Activated T-helper 1 cell treated with anti-CD3 and anti-CD28 coated beads, Interleukin-12 subunit alpha, Interleukin-12 subunit beta, Interleukin-2, Interleukin-4 antibody, amounts not matched to agents 30 ng/mL and 10 ng/mL and 1 ng/mL, durations not matched to agents 14 hours and 24 hours and 36 hours (primary cell): ENCODE measurements at places on chromosomes 6 and 20.

- DNase-seq: no peak
Observed at GRCh38 chr6:113397236-113397635, 459.9 kb upstream of the MARCKS start.

- no peak for DNase-seq
Observed at GRCh38 chr6:75524322-75524972, 30.8 kb upstream of the FILIP1 start.

- DNase-seq: no peak
Observed at GRCh38 chr6:40185486-40185885, 251.2 kb upstream of the MOCS1 start.

DNA sequence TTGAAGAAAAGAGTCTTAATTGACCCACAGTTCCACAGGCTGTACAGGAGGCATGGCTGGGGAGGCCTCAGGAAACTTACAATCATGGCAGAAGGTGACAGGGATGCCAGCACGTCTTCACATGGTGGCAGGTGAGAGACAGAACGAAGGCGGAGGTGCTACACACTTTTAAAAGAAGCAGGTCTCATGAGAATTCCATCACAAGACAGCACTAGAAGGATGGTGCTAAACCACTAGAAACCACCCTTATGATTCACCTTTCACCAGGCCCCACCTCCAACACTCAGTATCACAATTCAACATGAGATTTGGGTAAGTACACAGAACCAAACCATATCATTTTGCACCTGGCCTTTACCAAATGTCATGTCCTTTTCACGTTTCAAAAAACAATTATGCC is 20.9 kb downstream of the TAGAP start:
- DNase-seq: no peak

DNA sequence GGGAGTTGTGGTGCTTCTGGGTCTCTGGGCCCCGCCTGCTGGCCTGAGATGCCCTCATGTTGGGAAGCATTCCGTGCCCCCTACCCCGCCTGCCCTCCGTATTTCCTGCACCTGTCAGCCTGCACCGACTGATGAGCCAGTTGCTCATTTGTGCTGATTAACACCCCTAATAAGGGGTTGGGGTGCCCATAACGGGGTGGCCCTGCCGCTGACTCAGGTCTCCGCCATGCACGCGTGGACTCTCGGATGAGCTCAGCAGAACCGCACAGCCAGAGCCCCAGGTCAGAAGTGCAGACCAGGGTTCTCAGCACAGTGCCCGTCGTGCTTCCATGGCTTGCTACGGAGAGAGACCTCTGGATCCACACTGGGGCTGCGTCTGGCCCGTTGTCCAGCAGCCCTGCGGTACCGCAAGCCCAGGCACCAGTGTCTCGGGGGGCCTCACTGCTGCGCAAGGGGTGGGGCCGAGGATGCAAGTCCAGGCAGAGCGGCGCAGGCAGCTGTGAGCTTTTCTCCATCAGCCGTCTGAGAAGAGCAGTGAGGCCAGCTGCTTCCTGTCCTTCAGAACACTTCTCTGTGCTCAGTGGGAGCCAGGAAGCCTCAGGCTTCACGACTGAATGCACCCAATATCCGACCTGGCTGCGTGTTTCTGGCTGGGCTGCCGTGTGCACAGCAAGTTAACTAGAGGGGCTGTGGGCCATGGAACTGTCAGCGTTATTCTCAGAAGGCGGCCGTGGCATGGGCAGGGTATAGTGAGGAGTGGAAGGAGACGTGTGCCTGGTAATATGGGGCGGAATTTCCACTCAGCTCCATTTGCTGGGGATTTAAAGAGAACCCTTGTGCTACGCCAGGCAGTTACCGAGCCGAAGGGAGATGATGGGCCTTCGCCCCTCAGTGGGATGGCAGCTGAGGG is 18.6 kb downstream of the MTG2 start:
- DNase-seq: no peak

- DNase-seq: no peak
Observed at GRCh38 chr6:13058051-13058450, 270.3 kb downstream of the TBC1D7 start.

- no peak for DNase-seq
Observed at GRCh38 chr6:44304282-44305199, 8.6 kb downstream of the AARS2 start.

GRCh38 chr20:50646483-50646996 is 44.8 kb downstream of the RIPOR3 start:
- DNase-seq: no peak

GRCh38 chr20:35616465-35617396 is 1.1 kb downstream of the SPAG4 start:
- DNase-seq: peak; percentile 97

- no peak for DNase-seq
Observed at GRCh38 chr6:23522792-23523547, 603.0 kb upstream of the NRSN1 start.

GRCh38 chr6:72844614-72845013 is 222.8 kb downstream of the KCNQ5 start:
- no peak for DNase-seq

GRCh38 chr20:47688385-47689381 is 96.6 kb downstream of the SULF2 start:
- no peak for DNase-seq

- DNase-seq: no peak
Observed at GRCh38 chr20:33635341-33635740, 26.8 kb upstream of the C20orf144 start.

DNA sequence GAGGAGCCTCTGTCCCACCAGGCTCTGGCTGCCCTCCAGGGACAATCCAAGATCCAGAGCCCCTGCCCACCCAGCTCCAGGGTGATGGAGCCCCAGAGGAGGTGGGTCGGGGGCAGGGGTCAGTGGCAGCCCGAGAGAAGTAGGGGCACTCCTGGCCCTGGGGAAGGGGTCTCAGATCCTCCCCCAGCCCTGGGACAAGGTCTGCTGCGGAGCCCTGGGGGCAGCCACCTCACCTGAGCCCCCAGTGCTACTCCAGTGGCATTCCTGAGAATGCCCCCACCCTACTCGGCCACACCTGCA is 2.7 kb upstream of the LAMA5 start:
- no peak for DNase-seq

- no peak for DNase-seq
Observed at GRCh38 chr6:37559050-37559449, 59.4 kb upstream of the CCDC167 start.

GRCh38 chr20:47216819-47217410 is 139.6 kb downstream of the ZMYND8 start:
- DNase-seq: no peak

- no peak for DNase-seq
Observed at GRCh38 chr6:24397631-24398030, 5.1 kb upstream of the MRS2 start.

DNA sequence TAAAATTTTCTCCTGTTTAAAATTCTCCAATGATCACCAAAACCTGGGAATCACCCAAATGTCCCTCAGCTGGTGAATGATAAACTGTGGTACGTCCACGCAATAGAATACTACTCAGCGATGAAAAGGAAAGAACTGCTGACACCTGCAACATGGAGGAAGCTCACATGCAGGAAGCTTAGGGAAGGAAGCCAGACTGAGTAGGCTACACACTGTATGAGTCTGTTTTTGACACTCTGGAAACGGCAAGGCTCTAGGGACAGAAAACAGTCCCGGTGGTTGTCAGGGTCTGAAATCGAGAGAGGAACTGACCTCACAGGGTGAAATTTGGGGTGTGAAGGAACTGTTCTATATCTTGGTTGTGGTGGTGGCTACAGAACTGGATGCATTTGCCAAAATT is 25.2 kb upstream of the TLDC2 start:
- DNase-seq: no peak

GRCh38 chr6:107786709-107787588 is 37.2 kb downstream of the SCML4 start:
- peak; percentile 40 for DNase-seq

GRCh38 chr6:82275686-82276085 is 28.1 kb upstream of the IBTK start:
- DNase-seq: no peak

DNA sequence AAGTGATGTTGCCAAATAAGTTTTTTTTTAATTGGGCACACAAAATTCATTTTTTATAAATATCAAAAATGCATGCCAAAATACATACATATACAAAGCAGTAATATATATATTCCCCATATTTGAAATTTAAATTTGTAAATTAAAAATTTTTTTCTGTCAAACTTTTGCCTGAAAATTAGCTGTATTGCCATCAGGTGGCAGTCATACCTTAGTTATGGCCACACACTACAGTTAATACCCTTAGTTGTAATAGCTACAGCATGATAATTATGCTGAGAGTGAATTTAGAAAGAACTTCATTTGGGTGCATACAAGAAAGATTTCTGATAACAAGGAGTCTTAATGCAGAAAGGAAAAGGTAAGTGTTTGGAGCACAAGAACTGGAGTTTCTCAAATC is 46.2 kb upstream of the SDHAF4 start:
- DNase-seq: no peak

DNA sequence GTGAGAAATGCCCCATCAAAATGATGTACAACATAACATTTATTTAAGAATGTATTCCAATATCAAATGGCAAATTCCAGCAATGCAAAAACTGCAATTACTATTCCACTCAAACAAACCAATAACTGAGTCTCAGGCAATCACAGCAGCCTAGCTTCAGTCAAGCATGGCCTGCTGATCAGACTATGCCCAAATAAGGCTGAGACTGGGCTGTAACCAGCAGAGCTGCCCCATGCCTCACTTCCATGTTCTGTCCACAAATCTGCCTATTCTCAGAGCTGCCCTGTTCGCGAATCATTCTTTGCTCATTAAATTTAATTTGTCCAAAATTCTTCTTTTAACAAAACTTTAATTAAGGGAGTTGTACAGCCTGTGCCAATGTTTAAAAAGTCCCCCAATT is 155.4 kb downstream of the FNDC1 start:
- DNase-seq: no peak

DNA sequence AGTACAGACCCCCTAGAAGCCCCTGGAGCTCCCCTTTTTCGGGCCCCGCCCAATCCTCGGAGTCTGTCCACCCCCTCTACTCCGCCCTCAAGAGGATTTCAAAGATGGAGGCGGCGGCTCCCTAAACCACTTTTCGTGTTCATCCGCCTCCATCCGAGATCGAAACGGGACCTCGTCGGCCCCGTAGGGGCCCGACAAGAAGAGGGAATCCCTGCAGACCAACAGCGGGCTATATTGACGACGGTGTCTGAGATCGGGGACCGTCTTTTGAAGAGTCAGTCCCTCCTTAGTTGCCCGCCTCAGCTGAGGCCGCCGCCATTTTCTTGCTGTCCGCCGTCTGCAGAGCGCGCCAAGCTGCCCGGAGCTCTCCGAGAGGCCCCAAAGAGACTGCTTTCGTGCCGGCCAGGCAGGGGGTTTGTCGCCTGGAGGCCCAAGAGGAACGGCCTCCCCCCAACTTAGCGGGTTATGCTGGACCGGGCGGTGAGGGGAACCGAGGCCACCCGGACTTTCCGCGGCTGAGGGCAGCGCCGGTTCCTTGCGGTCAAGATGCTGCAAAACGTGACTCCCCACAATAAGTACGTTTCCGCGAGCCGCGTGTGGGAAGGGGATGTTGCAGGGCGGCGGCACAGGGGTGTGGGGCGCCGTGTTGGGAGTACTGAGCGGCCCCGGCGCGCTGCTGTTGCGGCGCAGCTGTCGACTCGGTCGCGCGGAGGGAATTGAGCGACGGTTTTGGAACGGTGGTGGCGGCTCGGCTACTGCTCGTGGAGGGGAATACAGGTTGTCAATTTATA is 4.2 kb downstream of the BRD2 start:
- no peak for DNase-seq

- DNase-seq: no peak
Observed at GRCh38 chr6:52640170-52640569, 30.7 kb upstream of the TMEM14A start.

GRCh38 chr6:105428342-105428957 is 25.6 kb upstream of the PREP start:
- DNase-seq: no peak

GRCh38 chr6:106913111-106913510 is 61.4 kb downstream of the CD24 start:
- no peak for DNase-seq

DNA sequence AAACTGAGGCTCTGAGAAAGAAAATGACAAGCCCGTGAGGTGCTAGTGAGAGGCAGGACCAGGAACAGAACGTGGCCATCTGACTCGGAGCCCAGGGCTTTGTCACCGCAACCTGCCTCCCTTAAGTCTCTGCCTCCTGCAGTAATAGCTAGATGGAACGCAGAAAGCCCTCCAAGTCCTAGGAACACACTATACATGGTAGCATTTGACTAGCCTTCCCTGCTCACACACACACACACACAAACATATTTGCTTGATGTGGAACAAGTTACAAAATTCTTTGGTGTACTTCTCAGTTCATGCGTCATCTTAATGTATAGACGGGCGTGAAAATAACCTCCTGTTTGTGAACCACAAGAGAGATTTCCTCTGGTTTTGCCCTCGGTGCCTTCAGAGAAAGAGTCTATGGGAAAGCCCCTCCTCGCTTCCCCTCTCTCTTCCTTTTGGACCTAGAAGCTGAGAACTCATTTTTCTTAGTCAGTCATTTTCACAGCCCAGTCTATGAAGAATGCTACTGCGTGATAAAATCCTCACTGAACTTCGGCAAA is 38.8 kb downstream of the C6orf52 start:
- DNase-seq: peak; percentile 43
